ENCODE measurements at places on chromosomes 7 and 10. TPM values are rescaled to one million over a fixed set of nuclear protein-coding genes. Genes with fewer than 3 reads are reported as not detected.

DNA sequence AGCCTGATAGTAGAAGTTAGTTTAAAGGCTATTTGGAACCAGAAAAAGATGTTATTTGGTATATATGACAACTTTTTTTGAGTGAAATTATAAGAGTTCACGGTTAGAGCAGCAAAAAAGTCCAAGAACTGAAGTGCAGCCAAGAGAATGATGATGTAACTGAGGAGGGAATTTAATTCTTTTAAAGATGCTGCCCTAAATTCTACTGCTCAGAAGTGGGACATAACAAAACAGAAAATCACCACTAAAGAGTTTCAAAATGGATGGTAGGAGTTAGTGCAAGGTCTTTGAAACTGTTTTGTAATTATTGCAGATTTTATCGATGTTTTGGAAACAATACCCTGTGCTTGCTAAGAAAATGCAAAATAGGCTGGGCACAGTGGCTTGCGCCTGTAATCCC is 6.5 kb downstream of the SAMD8 start:
- no peak for DNase-seq

DNA sequence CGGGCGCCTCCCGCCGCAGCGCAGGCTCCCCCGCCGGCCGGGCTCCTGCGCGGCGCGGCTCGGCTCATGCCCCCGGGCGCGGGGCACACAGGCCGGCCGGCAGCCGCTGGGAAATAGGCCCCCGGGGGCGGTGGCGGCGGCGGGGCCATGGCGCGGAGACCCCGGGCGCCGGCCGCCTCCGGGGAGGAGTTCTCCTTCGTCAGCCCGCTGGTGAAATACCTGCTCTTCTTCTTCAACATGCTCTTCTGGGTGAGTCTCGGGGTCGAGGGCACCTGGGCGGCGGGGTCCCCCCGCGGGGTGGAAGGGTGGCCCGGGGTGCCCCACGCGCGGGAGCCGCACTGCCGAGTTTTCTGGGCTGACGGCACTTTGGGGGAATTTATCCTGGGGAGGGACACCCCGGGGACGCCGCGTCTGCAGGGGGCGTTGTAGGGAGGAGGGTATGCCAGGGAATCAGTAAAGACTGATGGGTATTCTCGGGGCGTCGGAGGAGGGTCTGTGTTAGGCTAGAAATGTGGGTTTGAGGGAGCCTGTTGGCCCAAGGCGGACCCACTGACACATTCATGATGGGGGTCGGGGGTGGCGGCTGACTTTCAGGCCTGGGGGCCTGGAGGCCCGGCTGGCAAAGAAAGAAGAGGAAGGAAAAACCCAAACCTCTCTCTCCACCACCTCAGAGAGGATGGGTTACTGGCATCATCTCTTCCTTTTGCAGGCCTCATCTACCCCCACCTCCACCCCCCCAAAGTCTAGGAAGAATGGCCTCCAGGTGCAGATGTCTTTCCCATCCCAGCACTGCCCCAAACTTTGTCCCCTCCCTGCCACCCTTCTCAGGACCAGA is 544 bp downstream of the TSPAN33 start:
- DNase-seq, result no peak

DNA sequence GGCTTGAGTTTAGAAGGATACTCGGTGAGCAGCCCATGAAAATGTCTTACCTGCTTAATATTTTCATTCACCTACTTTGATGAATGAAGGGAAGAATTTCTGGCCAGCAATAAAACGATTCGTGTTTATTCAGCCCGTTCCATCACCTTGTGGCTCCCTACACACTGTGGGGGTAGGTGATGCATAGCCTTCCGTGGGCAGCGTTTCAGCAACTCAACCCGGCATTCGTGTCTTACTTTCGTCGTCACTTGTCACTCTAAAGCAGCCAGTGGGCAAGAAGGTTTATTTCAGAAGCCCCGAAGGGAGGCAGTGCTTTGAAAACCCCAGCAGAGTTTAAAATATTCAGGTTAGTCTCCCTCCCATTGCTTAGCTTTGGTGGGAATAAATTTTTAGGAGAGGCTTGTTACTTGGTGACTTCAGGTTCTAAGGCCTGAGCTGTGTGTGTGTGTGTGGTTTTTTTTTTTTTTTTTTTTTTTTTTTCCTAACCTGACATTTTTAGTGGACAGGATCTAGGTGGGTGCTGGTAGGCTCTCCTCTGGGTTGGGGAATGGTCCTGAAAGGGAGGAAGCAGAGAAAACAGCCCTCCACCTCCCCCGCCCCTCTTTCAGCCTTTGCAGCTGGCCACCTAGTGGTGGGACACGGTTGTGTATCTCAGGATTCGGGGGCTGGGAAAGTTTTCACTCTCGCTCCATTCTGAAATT is 1.8 kb downstream of the GRK5 start:
- peak; percentile 64 for DNase-seq

- peak; percentile 49 for DNase-seq
These were observed 106.0 kb downstream of the CXCL12 start for GRCh38 chr10:44278837-44279324.

- DNase-seq, result no peak
These were observed 123.4 kb downstream of the REEP3 start for GRCh38 chr10:63644418-63645142.

DNA sequence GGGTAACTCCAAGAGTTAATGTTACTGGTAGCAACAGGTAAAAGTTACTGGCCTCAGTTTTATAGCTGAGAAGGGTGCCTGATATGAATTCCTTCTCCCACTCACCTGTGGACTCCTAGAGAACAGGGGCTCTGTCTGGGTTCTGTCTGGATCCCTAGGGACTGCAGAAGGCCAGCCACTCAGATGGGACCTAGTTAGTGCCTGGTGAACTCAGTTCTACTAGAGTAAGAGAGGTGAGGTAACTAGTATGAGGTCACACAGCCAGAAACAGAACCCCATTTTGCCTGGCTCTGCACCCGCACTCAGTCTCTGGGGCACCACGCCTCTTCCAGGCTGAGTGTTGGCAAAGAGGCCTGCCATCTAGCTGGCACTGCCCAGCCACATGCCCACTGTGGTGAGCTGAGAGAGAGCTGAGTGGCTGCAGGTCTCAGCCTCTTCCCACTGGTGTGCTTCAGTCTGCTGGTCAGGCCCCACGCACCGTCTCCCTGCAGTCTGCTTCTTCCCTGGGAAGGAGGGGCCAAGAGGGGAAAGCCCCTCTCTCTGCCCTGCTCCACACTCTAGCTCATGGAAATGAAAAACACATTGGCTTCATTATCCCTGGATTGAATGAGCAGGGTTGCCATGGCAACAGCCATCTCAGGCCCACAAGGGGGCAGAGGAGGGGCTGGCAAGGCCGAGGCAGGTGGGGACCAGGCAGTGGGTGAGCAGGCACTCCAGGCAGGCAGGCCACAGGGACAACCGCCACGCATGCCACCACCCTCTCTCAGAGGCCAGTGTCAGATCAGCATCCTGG is 110.6 kb downstream of the ZMIZ1 start:
- DNase-seq, result peak; percentile 91

DNA sequence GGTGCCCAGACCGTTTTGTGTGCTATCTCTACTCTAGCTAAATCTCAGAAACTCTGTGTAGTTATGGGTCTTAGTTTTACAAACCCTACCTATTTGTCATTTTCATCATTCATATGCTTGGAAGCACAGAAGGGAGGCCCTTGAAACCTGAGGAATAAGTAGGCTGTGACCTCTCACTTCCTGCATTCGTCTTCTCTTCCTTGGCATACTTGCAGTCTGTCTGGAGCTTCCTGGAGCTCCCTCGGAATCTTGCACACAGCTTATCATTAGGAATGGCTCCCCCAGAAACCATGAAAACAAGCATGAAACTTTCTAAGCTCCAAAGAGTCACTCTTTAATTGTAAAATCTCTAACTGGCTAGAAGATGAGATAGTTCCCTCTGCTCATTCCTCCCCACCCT is 376.9 kb upstream of the MYO3A start:
- peak; percentile 3 for DNase-seq

OGDHL gene
- 247 TPM for polyA plus RNA-seq

PRPS1L1 gene
- not detected for polyA plus RNA-seq

SUN3 gene
- polyA plus RNA-seq, result not detected

Data from kidney (tissue), 22 donors.